ENCODE measurements at places on chromosomes 3 and 15. TPM values are rescaled to one million over a fixed set of nuclear protein-coding genes. Genes with fewer than 3 reads are reported as not detected.

DNA sequence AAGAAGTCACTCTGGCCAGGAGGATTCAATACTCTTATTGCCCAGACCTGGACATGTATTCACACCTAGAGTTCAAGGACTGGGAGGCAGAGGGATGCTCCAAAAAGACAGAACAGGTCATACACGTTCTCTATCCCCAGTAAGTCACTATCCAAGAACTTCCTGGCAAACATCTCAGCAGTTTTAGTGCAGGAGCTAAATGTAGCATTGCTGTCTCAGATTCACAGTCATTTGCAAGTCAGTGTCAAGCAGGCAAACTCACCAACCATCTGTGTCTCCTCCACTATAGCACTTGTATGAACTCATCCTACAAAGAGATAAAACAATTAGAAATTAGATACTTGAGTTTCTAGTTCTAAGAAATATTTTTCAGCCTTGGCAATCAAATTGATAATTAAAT lies 38.4 kb downstream of the ABHD17C start:
- DNase-seq = no peak

DNA sequence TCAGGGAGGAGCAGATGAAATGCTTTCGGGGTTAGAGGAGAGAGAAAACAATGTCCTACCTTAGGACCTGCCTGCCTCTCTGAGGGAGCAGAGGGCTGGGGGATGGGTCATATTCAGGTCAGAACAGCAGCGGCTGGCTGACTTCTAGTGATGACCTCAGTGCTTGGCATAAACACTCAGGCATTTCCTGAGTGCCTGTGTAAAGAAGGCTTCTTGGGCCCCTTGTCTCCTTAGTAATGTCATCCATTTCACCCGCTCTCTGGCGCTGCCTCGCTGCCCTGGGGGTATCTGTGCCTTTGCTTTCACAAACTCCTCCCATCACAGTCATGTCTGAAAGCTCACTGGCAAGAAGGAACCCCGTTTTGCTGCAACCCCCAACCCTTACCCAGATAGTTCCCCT lies 82.9 kb upstream of the GSK3B start:
- peak; percentile 92 for DNase-seq

DNA sequence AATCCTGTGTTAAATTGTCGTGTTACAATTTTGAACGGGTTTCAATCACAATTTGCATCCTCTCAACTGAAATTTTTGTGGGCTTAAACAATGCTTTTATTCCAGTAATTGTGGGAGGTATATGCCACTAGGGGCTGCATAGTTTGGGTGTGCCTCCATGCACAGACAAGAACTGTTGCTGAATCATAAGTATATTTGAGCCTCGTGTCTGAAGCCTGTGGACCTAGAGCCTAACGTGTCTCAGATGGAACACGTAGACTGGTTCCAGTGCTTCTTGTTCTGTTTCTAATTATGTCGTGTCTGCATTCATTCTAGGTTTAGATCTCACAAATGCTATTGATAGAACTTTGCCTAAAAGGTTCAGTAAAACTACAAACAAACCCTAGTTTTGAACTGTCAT lies 363.4 kb downstream of the RBMS3 start:
- DNase-seq = no peak

DNA sequence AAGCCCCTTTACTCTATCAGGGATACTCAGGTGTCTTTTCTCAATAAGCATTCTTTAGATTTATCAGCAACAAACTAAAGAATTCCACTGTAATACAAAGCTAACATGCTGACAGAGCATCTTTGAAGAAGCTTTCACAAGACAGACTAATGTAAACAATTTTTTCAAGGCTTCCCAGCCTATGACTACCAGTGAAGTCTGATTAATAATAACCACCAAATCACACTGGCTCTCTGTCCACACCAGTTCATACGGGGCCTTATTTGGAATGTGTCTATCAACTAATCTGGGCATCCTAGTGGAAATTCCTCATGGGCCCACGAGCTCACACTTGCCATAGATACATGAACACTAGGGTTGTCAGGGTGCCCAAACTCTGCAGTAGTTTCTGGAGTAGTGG lies 84.5 kb downstream of the EFL1 start:
- peak; percentile 75 for DNase-seq

DNA sequence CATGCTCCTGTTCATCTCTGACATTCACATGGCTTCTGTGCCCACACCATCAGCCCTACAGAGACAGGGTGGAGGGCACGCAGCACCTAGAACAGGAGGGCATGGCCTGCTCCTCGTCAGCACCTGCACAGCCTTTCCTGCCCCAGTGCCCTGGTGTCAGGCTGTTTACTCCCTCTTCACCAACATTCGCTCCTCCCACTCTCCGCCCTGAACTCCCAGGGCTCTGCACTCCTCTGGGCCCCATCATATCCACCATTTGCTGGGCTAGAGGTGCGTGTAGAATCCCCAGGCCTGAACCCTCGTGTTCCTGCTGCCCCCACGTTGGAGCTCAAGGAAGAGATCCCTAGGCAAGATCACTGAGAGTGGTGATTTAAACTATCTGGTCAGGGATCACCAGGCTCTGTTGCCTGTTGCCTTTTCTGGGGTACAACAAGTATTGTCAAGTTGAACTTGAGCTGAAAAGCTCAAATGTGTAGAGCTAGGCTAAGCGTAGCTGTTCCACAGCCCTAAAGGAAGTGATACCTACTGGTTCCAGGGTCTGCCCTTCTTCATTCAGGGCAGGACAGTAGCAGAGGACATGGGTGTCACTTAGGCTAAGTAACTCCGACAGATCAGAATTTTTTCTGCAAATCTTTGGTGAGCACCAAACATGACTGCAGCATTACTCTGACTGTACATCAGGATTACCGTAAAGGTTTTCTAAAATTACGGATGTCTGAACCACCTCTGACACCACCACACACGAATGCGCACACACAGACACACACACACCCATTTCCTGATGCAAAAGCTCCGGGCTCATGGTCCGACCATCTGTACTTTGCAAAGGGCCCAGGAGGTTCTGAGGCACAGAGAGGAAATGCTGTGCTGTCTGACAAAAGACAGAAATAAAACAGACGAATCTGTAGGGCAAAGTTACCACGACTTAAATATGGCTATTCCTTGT lies 43.7 kb upstream of the GNB5 start:
- DNase-seq = no peak

- DNase-seq = peak; percentile 75
Observed at GRCh38 chr3:171770689-171771620, 39.3 kb downstream of the PLD1 start.

DNA sequence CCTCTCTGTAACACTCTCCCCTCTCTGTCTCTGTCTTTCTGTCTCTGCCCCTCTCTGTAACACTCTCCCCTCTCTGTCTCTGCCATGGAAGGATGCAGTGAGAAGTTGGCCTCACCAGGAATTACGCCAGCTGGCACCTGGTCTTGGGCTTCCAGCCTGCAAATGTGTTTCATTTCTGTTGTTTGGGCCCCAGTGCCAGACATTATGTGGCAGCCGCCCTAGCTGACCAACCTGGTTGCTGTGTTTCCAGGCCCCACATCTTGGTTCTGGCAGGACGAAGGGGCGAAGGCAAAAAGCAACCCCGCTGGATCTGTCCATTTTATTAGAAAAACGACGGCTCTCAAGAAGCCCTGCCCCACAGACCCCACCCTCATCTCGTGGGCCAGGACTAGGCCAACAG lies 5.2 kb upstream of the ZXDC start:
- DNase-seq = no peak

- peak; percentile 67 for DNase-seq
Observed at GRCh38 chr15:69390575-69390974, 23.6 kb upstream of the KIF23 start.

GRCh38 chr3:188170461-188171459 lies 16.8 kb downstream of the LPP start:
- peak; percentile 85 for DNase-seq

GRCh38 chr3:133573054-133573628 lies 345 bp upstream of the CDV3 start:
- DNase-seq = peak; percentile 99

DNA sequence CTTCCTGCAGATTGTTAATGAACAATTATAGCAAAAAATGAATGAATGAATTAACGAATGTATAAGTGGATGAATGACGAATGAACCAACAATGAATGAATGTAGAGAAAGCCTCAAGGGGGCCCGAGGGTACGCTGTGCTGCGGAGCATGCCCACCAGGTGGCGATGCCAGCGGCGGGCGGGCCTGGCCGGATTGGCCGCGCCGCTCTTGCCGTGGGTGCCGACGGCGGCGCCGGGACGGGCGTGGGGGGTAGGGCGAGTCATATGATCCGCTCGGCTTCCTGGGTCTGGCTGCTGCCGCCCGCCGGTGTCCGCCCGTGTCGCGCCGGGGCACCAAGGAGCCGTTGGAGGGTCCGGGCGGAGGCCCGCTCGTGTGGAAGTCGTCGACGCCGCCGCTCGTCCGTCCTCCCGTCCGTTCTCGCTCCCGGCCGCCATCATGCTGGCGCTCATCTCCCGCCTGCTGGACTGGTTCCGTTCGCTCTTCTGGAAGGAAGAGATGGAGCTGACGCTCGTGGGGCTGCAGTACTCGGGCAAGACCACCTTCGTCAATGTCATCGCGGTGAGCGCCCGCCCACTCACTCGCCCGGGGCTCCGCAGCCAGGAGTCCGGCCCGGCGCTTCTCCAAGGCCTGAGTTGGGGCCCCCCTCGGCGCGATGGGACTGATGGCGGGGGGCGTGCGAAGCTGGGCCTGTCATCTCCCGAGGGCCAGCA lies at the start of gene ARL8B:
Gene ARL8B (plus strand): TSS at position 263 of the 711 bp plus-strand sequence. CDS start 174 bp downstream, at position 437.
- DNase-seq = peak; percentile 61

- DNase-seq = peak; percentile 46
Observed at GRCh38 chr3:64295594-64295993, 70.3 kb upstream of the PRICKLE2 start.

- DNase-seq = no peak
Observed at GRCh38 chr15:74730619-74731316, 5.4 kb upstream of the CYP1A1 start.

GRCh38 chr15:59691194-59691805 lies 2.2 kb upstream of the BNIP2 start:
- DNase-seq = no peak

DNA sequence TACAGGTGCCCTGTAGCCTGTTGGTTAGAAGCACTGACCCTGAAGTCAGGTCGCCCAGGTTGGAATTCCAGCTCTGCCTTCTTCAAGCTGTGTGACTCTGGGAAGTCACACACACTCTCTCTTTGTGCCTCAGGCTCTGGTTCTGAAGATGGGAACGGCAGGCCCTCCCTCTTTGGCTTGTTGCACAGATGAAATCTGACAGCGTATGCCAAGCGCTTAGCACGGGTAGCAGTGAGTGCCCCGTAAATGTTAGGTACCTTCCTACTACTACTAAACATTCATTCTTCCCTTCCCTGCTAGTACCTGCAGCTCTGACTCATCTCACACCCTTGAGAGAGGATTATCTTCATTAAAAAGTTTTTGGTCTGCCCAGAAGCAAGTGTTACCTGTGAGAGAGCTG lies 139.0 kb downstream of the PGPEP1L start:
- no peak for DNase-seq

- no peak for DNase-seq
Observed at GRCh38 chr3:183988216-183988790, 29.4 kb downstream of the ABCC5 start.

Gene USP8
- total RNA-seq = 43.0 TPM

Gene HDC
- not detected for total RNA-seq

Gene NIPA2
- total RNA-seq = 69.3 TPM

Gene SPINK8
- total RNA-seq = not detected

Gene RTP1
- total RNA-seq = not detected

Gene GHSR
- not detected for total RNA-seq

Gene GOLGA8N
- total RNA-seq = 0.78 TPM
